ENCODE measurements at places on chromosomes 3 and 15.

GRCh38 chr15:97890307-97890706 lies 70.2 kb upstream of the ARRDC4 start:
- no peak for DNase-seq

GRCh38 chr15:101288905-101289513 lies 6.0 kb downstream of the SNRPA1 start:
- DNase-seq: no peak

- no peak for DNase-seq
Observed at GRCh38 chr15:47985568-47985967, 135.2 kb upstream of the SLC24A5 start.

GRCh38 chr3:112019716-112020115 lies 14.8 kb upstream of the TMPRSS7 start:
- no peak for DNase-seq

- DNase-seq: no peak
Observed at GRCh38 chr15:75346796-75347221, at the start of gene NEIL1. TSS of gene NEIL1 (plus strand) at chr15:75347039. CDS start at chr15:75348906, 1,867 bp downstream.

- no peak for DNase-seq
Observed at GRCh38 chr3:128077202-128077624, 25.0 kb downstream of the SEC61A1 start.

All from stimulated activated CD4-positive, alpha-beta T cell treated with anti-CD3 and anti-CD28 coated beads, Interleukin-2, amount 100 ng/mL, for 48 hours (primary cell).